CD4-positive, alpha-beta memory T cell (primary cell): ENCODE measurements at places on chromosomes 5 and 9. TPM values are rescaled to one million over a fixed set of nuclear protein-coding genes. Genes with fewer than 3 reads are reported as not detected.

C9orf57 gene
- polyA plus RNA-seq = not detected

DNA sequence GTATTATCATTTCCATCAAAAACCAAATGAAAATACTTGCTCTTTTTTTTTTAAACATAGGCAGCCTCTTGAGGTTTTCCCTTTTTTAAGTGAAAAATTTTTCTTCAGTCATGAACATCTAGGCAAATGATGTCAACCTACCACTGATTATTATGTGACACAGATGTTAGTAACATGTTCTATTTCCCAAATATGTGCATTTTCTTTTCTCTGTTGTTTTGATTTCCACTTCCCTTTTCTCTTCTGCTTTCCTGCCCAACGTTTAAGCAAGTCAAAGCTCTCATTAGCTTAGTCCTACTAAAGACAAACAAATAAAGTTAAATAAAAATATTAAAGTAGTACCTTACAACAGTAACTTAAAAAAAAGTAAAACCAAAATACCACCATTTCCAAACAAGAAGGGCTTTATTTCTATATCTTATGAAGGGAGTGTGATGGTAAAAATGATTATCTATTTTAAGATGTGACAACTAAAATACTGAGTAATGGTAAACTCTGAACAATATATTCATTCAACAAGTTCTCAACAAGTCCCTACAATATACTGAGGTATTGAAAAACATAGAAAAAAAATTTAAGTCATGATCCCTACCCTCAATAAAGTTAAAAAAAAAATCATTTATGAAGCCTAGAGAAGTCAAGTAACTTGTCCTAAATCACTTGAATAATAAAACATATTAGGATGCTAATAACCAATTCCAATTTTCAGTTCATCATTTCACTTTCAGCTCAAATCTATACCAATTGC, 9.4 kb downstream of the SLC38A9 start:
- DNase-seq = no peak

DNA sequence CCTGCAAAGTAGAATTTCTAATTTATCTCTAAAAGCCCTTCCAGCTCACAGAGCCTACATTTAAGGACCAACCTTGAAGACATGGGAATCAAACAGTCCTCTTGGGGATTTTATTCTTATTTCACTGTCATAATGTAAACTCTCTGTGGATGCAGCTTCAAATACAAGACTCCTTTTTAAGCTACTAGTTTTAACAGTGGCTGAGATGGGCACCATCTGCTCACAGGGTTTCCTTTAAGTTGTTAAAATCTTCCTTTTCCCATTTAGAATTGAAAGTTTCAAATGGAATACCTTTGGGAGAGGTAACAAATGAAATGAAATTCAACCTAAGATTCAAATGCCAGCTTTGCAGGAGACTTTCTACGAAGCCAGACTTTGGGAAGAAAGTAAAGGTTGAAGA, 243.7 kb downstream of the GLIS3 start:
- no peak for DNase-seq

DNA sequence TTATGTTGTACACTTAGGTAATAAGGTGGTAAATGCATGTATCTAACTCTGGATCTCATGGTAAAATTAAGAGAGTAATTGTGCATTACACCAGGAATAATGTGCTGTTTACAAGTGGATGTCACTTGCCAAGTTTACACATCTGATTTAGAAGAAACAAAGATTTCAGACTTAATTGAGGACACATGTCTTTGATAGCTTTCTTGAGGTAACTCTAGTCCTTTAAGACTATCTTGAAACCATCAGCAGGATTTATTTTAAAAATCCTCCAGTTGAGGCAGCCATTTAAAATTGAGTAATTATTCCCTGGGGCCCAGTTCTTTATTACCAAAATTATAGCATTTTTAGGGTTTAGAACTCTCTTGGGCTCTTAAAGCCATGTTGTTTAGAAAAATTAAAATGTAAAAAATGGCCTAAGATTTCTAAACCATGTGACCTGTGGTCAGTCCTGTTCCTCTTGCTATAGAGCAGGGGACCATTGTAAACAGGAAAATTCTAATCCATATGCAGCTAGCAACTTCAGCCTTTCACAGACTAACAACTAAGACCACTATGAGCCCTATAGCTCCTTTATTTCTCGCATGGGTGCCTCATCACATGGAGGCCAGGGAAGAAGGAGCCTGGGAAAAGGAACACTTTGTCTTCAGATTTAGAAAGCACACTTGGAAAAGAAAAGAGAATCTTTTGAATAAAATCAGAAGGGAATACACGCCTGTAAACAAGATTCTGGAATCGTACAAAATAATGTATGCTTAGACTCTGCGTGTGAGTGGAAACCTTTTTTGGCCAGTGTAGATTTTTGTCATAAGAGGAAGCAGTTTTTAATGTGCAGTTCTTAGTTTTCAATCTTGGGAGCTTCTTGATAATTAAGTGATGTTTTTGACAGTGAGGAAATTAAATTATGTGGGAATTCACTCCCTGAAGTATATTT, 71.2 kb downstream of the ZSWIM6 start:
- DNase-seq = no peak

DNA sequence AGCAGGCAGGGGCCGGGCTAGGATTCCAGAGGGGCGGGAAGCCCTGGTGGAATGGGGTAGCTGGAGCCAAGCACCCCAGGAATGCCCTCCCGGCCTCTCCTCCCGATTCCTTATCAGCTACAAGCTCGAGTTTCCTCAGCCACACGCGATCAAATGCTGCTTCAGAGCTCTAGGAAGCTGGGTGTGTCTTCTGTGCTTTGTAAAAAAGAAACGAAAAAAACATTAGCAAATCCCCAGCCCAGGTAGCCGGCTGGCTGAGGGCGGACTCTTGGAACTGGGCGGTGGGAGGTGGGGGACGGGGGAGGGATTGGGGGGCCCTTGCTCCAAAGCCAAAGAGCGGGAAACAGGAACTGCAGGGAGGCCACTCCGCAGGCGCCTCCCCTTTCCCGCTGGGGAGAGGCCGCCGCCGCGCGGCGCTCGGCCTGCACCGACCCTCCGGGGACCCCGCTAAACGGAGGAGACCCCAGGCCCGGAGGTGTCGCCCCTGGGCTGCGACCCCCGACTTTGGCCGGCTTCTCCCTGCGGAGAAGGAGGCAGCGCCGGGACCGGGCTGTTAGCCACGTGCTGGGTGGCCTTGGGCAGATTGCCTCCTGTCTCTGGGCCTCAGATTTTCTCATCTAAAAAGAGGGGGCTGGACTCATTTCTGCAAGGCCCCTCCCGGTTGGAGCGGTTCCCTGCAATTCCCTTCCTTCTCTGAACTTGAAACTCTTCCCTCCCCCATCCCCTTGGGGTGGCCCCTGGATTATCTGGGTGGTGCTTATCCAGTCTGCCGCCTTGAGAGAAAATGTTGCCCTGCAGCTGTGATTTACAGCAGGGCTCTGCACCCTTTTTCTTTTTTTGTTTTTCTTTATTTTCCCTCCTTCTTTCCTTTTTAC, 40.9 kb upstream of the FABP6 start:
- no peak for DNase-seq

- DNase-seq = no peak
Observed at GRCh38 chr5:56350597-56351170, 117.6 kb upstream of the ANKRD55 start.

DDX4 gene
- polyA plus RNA-seq = not detected

GRCh38 chr5:81553567-81554212, 159.8 kb upstream of the ACOT12 start:
- no peak for DNase-seq

GRCh38 chr5:66882606-66883227, 286.5 kb downstream of the MAST4 start:
- DNase-seq = no peak

GRCh38 chr9:35277171-35277520, 115.3 kb downstream of the UNC13B start:
- no peak for DNase-seq
